NCI-H524 treated with DMSO at 0.1 percent for 48 hours (cell line): ENCODE measurements at places on chromosomes 2 and 18.

DNA sequence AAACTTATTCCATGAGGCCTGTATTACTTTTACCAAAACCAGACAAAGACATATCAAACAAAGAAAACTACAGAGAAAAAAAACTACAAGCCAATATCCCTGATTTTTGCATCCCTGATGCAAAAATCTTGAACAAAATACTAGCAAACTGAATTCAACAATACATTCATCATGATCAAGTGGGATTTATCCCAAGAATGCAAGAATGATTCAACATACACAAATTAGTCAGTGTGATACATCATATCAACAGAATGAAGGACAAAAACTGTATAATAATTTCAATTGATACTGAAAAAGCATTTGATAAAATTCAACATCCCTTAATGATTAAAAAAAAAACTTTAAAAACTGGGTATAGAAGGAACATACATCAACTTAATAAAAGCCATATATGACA, 106.8 kb downstream of the SLC39A10 start:
- no peak for DNase-seq

GRCh38 chr2:62661263-62661635, 44.3 kb upstream of the EHBP1 start:
- no peak for DNase-seq

DNA sequence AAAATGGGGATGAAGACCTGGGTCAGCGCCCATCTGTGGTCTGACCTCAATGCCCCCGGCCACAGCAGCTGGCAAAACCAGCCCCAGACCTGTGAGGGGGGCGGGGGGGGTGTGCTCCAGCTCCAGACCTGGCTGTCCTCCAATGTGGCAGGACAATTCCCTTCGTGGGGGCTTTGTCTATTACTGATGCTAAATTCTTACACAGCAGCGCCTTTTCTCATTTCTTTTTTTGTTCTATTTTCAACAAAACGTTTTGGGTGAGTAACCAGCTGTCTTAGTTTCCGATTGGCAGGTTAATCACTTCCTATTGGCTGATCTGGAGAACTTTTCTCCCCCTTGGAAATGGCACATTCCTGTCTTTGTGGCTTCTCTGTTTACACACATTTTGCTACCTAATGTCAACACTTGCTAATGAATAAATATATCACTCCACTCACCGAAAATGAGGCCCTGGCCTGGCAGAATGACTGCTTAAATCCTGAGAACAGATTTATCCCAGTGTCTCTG, 4.4 kb downstream of the SMAD7 start:
- DNase-seq: no peak

DNA sequence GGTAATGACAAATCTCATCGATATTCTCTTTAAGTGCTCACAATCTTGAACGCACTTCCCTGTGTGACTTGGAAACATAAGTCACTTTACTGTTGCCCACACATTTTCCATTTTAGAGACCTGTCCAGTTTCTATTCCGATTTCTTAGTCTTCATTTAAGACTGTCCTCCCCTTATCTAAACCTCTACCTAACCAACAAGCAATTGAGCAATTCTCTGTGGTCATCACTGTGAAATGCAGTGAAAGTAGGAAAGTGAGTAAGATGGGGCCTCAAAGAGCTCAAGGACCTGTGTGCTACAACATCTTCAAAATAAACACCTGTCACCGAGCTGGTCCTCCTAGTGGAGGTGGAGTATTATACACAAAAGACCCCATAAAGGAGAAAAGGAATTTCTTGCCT, 184.4 kb downstream of the CNTNAP5 start:
- DNase-seq: no peak

- no peak for DNase-seq
Measured at GRCh38 chr2:96768083-96768561, 7.4 kb downstream of the CNNM4 start.

DNA sequence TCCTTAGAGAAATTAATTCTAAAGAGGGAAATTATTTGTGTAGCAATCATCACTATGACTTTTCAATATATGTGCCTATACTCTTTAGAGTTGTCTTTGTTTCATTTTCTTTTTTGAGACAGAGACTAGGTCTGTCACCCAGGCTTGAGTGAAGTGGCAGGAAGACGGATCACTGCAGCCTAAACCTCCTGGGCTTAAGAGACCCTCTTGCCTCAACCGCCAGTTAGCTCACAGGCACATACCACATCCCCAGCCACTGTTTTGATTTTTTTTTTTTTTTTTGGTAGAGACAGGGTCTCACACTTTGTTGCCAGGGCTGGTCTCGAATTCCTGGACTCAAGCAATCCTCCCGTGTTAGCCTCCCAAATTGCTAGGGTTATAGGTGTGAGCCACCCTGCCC, 12.4 kb downstream of the YWHAQ start:
- no peak for DNase-seq

GRCh38 chr18:37435996-37436395, 129.6 kb downstream of the CELF4 start:
- no peak for DNase-seq

GRCh38 chr18:28485918-28486317, 309.0 kb upstream of the CDH2 start:
- DNase-seq: no peak

DNA sequence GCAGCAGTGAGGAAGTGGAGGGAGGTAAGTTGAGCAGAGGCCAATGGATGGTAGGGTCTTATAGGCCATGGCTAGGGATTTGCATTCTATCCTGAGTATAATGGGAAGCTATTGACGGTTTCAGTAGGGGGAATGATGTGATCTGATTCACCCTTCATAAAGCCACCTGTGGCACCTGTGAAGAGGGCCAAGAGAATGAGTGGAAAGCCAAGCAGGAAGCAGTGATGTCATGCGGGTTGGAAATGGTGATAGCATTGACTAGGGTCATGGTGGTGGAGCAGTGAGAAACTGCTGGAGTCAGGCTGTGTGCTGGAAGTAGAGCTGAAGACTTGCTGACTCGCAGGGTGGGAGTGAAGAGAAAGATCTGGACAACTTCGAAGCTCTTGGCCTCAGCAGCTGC, 111.7 kb downstream of the MARCHF4 start:
- DNase-seq: no peak

GRCh38 chr2:180376066-180376465, 369.0 kb upstream of the CWC22 start:
- DNase-seq: no peak

- DNase-seq: no peak
Measured at GRCh38 chr2:169739351-169739750, 5.7 kb downstream of the KLHL23 start.

- no peak for DNase-seq
Measured at GRCh38 chr2:152427902-152428301, 92.9 kb downstream of the FMNL2 start.

GRCh38 chr2:152472481-152472887, 137.5 kb downstream of the FMNL2 start:
- no peak for DNase-seq

DNA sequence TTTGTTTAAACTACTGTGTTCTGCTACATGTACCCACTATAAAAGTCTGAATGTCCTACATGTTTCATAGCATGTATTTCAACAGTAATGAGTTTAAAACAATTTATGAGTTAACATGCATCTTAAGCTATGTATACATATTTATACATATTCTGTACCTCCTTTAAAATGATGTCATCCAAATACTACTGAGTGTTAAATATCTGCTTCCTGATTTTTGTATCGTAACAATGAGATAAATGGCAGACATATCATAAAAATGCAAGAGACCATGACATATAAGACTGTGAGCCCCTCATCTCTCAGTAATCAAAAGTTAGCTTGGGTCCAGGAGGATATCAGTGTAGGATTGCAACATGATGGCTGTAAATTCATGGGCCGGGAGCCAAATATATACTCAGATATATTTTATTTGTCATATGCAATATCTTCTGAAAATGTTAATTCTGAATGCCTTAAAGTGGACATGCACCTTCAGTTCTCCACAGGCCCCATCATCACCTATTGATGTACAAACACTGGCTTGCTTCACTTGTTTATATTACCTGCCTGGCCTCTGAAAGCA, 3.6 kb downstream of the COL5A2 start:
- DNase-seq: no peak

GRCh38 chr18:5253910-5254309, 41.6 kb downstream of the ZBTB14 start:
- no peak for DNase-seq

DNA sequence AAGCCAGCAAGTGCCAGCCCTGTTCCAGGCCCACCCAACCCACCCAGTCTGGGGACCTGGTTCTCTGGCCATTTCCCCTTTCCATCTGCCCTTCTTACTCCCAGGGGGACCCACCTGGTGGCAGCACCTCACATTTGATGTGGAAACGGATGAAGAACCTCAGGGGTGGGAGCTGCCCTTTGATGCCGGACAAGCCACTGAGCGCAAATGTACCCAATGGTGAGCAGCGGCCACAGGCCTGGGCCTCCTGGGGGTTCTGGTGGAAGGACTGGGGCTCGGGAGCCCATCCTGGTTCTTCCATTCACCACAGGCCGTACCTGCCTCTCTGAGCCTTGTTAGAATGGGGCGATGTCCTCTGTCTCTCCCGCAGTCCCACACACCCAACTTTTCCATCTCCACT, 84.7 kb downstream of the EPAS1 start:
- no peak for DNase-seq

- no peak for DNase-seq
Measured at GRCh38 chr2:229363185-229363814, 92.2 kb upstream of the PID1 start.

GRCh38 chr2:218002143-218002844, 501 bp downstream of the TNS1 start:
- DNase-seq: no peak

GRCh38 chr2:146927080-146927711, 917.6 kb upstream of the ACVR2A start:
- DNase-seq: peak; percentile 17

DNA sequence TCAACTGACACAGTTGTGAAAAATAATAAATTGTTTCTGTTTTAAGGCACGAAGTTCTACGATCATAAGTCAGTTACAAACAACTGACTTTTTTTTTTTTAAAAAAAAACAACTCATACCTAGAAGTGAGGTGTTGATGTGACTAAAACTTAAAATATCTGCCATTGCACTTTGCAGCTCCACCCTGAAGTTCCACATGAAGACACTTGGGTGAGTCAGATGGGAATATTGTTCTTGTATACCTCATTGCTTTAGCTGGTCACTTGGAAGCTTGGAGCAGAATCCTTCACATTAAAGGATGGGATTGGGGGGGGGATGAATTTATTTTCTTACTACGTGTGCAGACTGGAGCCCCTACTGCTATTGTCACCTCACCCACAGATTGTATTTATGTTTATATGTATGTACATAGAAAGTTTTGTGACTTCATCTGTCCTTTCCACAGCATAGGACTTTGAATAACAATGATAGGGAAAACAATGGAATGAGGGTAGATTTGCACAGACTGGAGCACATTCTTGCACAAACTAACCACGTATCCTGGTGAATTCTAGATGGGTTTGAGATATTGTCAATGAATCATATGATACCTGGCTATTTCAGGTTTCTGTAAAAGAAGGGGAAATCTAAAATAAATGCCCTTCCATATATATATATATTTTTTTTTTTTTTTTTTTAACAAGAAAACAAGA, 57.9 kb upstream of the ARHGAP15 start:
- no peak for DNase-seq

- DNase-seq: no peak
Measured at GRCh38 chr2:60972889-60973656, 44.4 kb upstream of the PEX13 start.

DNA sequence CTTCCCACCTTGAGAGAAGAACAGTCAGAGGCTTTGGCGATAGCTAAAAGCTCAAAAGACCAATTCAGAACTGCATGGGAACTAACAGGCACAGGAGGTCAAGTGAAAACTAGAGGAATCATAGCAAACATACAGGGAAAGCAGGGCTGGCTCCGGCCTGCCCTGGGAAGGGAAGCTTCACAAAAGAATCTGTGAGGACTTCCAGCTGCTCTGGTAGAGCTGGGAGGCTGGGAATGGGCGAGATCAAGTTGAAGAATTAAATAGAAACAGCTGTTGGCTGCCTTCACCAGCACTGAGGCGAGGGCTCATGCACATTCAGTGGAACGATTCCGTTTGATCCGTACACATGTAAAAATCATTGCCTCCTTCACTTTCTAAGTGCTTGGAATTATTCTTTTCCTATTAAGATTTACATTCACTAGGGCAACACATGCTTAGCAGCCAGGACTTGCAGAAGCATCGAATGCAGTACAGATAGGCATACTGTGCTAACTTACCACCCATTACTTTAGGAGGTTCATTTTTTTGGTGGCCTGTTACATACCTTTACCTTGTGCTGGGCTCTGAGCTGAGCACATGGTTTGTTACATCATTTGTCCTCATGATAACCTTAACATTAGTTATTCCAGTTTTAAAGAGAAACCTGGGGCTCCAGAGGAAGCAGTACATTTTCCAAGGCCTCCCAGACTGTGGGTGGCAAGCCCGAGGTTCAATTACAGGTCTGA, 125.4 kb upstream of the RNF152 start:
- no peak for DNase-seq
